ENCODE measurements at places on chromosomes 2 and 18.

- no peak for DNase-seq
Observed at GRCh38 chr2:144470816-144471215, 49.1 kb downstream of the ZEB2 start.

DNA sequence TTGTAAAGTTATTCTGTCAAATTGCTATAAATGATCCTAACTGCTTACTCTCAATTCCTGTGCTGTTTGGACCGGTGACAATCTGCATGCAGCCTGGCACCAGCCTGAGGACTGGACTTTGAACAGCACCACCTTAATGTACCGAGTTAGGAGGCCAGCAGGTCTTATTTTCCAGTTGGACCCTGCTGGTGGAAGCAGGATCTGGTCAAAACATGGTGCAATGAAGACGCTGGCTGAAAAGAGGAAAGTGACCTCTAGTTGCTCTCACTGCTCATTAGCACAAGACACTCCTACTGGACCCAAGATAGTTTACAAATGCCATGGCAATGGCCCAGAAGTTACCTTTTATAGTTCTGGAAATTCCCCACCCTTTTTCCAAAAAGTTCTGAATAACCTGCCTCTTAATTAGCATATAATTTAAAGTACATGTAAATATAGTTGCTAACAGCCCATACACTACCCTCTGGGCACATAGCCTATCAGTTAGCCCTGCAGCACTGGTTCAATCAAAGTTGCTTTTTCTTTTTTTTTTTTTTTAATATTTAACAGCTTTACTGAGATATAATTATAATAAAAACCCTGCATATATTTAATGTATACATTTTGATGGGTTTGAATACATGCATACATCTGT, 35.8 kb downstream of the RBKS start:
- DNase-seq: no peak

GRCh38 chr2:96414161-96414710, 78.7 kb downstream of the NCAPH start:
- no peak for DNase-seq

- no peak for DNase-seq
Observed at GRCh38 chr2:170340693-170341068, 162.7 kb downstream of the MYO3B start.

- DNase-seq: no peak
Observed at GRCh38 chr2:19355416-19355821, 3.0 kb downstream of the OSR1 start.
